HS-5 (cell line): ENCODE measurements at places on chromosomes 2 and 18.

- DNase-seq = no peak
Observed at GRCh38 chr18:64919971-64920570, 771.2 kb upstream of the LINC00305 start.

GRCh38 chr2:203808046-203808750 lies 59.4 kb upstream of the CTLA4 start:
- peak; percentile 93 for DNase-seq

DNA sequence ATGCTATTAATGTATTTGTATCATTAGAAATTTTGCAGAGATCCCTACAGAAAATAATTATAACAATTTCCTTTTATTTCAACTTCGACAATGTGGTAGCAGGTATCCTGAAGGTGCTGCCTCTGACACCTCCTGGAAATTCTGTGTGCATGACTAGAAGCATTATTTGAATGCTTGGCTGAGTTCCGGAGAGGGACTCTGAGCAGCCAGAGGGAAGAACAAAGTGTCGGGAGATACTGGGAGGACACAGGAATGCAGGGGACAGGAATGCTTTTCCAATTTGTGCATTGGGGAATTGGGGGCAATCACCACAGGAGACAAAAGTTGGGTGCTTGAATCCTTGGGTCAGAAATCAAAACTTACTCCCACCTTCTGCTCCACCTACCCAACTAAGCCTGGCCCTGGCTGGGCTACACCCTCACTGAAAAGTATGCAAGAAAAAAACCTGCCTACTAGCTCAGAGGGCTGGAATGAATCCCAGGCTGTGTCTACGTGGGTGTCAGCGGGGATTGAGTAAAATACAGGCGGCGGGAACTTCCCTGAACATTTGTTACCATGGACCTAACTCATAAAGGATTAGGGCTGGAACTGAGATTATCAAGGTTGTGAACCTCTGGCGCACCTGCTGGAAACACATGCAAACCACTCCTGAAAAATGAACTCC lies 299.3 kb downstream of the SOX11 start:
- no peak for DNase-seq

DNA sequence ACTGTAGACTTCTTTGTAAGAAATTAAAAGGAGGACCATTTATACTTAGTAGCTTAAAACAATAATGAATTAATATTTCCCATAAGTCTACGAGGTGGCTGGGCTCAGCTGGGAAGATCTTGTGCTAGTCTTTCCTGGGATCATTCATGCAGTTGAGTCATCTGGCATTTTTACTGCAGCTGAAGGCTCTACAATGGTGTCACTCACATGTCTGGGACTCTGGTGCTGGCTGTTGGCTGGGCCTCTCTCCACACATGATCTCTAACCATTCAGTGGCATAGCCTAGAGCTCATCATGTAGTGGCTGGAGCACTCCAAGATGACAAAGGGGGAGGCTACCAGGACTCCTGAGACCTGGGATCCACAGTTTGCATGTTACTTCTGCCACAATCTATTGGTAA lies 35.5 kb downstream of the CLASP1 start:
- no peak for DNase-seq

DNA sequence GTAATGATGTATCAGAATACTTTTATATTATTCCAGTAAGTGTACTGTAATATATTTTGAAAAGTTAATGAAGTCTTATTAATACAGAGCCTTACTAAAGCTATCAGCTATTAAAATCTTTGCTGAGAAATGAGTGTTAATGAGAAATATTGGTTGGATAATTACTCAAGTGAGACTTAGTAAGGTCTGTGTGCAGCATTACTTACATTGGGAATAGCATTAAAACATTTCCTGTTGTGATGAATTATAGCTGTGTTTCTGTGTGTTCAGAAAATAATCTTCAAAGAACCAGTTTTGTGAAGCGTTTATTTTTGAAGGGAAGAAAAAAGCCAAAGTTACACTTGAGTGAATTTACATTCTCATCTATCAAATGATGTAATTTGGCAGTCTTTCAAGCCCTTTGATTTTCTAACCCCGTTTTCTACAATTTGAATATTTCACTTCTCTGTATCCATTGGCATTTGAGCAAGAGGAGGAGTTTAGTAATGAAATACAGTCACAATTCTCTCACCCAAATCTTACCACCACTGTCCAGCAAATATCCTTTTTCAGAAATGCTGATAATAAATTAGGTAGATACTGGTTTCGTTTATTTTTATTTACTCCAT lies 123.5 kb upstream of the BOD1L2 start:
- DNase-seq = no peak

GRCh38 chr2:108403494-108403893 lies 25.7 kb downstream of the SULT1C4 start:
- no peak for DNase-seq

DNA sequence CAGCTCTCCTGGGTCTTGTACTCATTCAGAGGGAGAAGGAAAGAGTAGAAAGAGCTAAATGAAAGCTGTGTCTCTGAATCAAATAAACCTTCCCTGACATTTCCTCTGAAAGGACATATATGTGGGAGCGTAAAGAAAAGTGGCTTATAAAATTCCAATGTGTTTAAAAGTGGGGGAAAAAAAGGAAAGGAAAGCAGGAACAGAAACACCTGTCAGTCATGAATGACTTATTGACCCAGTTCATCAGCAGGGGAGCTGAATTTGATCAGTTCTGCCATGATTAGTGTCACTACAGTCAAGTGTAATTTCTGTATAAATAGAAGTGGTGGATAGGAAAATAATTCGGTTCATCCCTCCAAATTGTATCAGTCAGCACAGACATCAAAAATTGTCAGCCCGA lies 382.5 kb downstream of the ERBB4 start:
- no peak for DNase-seq

- no peak for DNase-seq
Observed at GRCh38 chr2:140442319-140442718, 1662.1 kb upstream of the NXPH2 start.

DNA sequence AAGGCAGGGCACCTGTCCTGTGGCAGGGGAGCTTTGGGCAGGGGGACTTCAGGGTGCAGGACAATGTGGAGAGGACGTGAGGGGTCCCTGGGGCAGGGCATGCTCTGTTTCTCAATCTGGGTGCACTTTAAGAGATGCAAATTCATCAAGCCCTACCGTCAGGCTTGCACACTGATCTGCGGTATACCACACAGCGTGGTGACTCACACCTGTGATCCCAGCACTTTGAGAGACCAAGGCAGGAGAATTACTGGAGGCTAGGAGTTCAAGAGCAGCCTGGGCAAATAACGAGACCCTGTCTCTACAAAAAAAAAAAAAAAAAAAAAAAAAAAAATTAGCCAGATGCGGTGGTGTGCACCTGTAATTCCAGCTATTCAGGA lies 10.2 kb upstream of the GPC1 start:
- no peak for DNase-seq

DNA sequence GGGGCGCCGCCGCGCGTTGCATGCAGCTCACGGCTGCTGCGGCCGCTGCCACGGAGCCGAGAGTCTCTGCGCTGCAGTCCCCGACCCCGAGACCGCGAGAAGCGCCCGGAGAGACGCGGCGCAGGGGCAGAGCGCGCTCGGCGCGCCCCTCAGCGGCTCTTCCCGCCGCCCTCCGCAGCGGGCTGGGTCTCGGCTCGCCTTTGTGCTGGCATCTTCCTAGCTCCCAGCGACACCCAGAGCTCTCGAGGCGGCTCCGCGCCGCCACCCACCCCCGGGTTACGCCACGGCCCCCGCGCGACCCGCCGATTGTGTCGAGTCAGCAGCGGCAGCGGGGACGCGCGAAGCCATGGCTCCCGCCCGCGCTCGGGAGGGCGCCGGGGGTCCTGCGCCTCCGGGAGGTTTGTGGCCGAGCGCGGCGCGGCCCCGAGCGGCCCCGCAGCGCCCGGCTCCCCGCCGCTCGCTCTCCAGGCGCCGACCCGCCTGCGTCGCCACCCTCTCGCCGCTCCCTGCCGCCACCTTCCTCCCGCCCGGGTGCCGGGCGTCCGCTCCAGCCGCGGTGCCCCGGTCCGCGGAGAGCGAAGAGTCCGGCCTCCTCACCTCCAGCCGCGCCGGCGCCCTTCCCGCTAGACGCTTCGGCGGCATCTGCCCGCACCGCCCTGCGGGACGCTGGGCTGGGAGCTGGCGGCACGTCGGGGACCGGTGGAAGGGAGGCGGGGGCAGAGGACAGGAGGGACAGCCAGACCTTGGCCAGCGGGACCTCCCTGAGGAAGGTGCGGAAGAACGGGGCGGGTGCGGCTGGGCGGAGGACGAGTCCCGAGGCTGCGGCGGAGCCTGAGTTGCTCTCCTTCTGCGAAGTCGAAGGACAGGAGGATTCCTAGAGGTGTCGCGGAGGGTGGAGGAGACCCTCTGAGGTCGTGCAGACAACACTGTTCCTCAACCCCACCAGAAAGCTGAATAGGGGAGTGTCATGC lies 46.3 kb upstream of the CCDC150 start:
- DNase-seq = no peak
